Muscle of back (tissue), 13 donors: ENCODE measurements at places on chromosomes 5 and 9.

DNA sequence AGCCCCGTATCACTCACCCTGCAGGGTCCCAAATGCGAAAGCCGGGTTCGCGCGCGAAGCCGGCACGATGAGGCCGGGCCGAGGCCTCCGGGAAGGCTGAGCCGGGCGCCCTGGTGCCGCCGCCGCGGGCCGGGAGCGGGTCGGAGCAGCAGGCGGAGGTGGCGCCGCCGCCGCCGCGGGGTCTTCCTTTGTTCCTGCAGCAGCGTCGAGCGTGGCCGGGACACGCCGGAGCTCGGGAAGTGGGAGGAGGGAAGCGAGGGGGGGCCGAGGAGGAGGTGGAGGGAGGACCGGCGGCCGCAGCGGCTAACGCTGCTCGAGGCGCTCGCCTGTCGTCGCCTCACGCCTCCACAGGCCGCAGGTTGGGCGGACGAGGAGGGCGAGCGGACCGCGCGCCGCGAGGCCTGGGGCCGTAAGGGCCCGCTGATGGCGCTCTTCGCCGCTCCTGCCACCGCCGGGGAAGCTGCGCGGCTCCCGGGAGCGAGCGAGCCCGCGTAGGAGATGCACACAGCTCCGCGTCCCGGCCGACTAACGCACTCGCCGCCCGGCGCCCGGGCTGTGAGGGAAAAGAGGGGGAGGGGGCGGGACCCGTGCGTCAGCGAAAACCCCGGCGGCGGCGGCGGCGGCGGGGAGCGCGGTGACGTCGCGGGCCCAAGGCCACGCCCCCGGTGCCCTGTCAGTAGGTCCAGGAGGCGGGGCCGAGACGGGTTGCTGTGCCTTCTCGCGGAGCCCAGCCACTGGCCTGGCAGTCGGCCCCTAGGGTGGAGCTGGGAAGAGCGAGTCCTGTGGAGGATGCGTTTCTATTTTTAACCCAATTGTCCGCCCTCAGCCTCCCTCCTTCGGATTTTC lies at the start of gene ZFAND5:
ZFAND5 (minus strand) TSS at position 530 of the 846 bp plus-strand sequence. CDS start 4,430 bp downstream, outside the sequence.
- DNase-seq, result peak; percentile 99

DNA sequence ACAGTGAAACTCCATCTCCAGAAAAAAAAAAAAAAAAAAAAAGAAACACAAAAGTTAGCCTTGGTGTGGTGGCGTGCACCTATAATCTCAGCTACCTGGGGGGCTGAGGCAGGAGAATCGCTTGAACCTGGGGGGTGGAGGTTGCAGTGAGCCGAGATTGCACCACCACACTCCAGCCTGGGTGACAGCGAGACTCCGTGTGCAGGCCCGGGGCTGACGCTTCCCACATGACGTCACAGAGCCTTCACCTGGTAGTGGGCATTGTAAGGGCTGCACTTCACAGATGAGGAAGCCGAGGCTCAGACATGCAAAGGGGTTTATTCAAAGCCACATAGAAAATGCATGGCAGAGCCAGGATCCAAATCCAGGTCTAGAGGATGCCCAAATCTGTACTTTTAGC lies 114.2 kb downstream of the GAPVD1 start:
- DNase-seq, result no peak

GRCh38 chr9:112892981-112893380 lies 2.3 kb upstream of the SLC46A2 start:
- DNase-seq, result no peak

DNA sequence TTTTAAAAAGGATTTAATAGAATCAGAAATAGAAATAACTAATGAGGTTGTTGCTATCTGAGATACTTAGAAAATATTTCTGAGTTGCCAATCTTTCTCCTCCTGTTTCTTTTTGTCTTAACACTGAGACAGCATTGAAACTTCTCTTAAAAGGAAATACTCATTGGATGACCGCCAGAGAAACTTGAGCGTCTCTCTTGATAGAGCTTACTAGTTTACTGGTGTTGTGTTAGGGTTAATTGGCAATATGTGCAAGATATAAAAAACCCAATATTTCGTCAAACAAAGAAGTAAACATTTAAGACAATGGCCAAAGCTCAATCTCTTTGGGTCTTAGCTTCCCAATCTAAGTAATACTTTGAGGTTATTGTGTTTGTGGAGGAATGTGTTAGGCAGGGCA lies 176.4 kb upstream of the CHD1 start:
- peak; percentile 6 for DNase-seq

DNA sequence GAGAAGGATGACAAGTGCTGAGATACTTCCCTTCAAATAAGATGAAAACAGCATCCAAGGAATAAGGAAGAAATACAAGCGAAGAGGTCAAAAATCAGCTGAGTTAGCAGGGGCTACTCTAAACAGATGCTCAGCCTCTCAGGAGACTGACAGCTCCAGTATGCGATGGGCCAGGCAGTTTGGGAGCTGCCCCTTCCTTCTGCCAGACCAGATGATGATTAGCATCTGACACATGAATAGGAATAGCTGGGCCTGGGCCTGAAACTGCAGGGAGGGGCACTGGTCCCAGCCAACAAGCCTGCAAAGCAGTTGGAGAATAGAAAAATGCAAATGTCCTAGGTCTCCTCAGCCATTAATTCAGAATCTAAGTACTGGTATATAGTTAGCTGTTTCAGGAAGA lies 13.1 kb upstream of the MAP3K1 start:
- peak; percentile 43 for DNase-seq

GRCh38 chr9:128712451-128713410 lies 10.4 kb downstream of the PKN3 start:
- DNase-seq, result no peak

DNA sequence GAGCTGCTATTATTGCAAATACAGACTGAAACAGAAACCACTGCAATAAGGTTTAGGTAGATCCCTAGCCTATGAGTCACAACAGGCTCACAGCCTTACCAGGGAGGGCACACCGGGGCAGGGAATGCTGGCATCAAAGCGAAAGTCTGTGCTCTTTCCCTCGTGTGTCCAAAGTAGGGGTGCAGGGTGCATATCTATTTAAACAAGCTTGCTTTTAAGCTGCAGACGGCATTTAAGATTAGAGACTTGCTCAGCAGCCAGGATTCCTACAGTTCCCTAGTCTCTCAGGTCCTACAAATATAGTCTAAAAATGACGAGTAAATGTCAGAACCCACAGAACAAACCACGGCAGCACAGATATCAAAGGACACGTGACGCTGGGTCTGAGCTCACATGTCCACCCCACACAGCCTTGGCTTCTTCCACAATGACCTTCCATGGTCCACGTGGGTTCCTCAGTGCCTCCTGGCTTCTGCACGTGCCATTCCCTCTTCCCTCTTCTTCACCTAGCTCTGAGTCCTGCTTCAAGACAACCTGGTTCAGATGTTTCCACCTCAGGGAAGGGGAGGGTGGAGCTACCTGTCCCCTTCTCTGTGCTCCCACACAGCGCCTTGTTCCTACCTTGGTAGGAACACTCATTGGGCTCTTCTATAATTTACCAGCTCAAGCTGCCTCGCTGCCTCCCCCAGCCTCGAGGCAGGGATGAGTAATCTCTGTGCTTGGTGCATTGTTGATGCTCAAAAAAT lies 193.2 kb downstream of the MAPKAP1 start:
- DNase-seq, result no peak

- DNase-seq, result no peak
Observed at GRCh38 chr9:76690973-76691370, 73.3 kb upstream of the PCA3 start.

GRCh38 chr5:56145511-56145910 lies 87.6 kb downstream of the ANKRD55 start:
- DNase-seq, result no peak

DNA sequence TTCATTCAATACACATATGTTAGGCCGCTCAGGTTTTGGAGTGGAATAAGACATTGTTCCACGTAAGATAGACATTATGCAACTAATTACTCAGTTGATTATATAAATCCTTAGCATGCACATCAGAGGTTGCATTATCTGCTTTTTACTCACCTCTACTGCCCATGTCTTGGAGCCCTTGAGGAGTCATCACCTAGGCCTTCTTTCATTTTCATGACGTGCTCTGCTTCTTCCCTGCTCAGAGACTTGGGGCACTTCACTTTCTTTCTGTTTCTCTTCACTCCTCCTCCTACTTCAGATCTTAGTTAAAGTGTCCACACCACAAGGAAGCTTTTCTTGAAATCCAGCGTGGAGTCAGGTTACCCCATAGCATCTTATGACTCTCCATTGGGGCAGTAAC lies 241.1 kb downstream of the TLR4 start:
- DNase-seq, result no peak

GRCh38 chr5:147063943-147064342 lies 170.9 kb upstream of the STK32A start:
- no peak for DNase-seq

DNA sequence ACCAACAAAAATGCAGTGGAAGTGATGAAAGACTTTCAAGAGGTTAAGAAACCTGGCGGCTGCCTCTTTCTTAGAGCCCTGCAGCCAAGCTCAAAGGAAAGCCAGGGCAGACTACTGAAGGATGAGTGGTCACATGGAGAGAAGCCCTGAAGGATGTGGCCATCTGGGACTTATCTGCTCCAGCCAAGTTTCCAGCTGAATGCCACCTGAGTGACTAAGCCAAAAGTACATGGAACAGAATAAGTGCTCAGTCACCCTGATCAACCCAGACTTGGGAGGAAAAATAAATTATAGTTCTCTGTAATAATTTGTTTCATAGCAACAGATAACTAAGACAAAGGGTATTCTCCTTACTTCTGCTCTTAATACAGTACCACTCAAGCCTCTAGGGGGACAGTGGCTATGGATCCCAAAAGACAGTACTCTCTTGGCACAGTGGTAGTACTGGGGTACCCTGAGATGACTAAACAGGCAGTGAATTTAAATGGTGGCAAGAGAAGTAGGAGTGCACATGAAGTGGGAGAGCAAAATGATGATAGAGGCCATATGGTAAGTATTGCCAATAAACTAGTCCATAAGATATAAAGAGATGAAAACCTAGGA lies 182.3 kb downstream of the ELAVL2 start:
- no peak for DNase-seq

DNA sequence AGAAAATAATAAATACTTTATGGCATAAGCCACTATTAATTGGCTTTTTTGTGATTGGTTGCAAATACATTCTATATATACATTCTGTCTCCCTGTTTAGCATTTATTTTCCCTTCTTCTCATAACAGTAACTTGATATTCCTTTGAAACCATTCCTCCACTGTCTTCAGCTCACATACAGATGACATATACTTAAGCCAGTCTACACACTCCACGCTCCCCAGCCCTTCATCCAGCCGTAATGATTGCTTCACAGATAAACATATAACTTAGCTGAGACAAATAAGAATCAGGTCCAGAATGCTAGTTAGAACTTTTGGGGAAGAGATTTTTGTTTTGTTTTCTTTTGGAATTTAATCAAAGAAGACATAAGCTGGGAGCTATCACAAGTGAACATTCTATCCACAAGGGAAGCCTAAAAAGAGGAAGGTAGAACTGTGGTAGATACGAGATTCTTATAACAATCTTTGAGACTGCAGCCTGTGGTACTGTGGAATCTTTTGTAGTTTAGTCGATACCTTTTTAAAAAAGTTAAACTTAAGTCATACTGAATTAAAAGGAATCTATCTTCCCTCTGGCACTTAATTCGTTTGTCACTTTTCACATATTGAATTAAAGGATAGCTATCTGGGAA lies 365.1 kb upstream of the PRR16 start:
- DNase-seq, result no peak

- DNase-seq, result no peak
Observed at GRCh38 chr5:41526699-41527098, 16.3 kb upstream of the PLCXD3 start.

- no peak for DNase-seq
Observed at GRCh38 chr9:133915534-133916158, 76.5 kb downstream of the VAV2 start.

GRCh38 chr9:83937861-83938455 lies 16.7 kb upstream of the KIF27 start:
- DNase-seq, result peak; percentile 56

DNA sequence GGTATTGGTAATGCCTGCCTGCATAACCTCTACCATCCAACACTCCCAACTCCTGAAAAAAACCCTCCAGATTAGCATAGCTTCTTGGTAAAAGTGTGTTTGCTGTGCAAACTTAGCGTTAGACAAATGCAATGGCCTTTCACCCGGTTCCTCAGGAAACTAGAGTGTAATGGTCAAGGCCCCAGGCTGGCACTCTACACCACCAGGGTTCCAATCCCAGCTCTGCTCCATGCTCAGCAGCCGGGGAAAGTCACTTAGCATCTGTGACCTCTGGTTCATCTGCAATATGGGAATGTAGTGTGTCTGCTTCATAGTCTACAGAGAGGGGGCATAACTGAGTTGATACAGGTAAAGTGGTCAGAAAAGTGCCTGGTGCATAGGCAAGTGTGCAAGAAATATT lies 9.0 kb downstream of the FBP1 start:
- no peak for DNase-seq

GRCh38 chr5:110663525-110663924 lies 62.9 kb downstream of the TMEM232 start:
- DNase-seq, result no peak

GRCh38 chr9:121850366-121850765 lies 198.9 kb downstream of the DAB2IP start:
- DNase-seq, result no peak

GRCh38 chr5:159123700-159124099 lies 24.0 kb upstream of the EBF1 start:
- DNase-seq, result no peak

DNA sequence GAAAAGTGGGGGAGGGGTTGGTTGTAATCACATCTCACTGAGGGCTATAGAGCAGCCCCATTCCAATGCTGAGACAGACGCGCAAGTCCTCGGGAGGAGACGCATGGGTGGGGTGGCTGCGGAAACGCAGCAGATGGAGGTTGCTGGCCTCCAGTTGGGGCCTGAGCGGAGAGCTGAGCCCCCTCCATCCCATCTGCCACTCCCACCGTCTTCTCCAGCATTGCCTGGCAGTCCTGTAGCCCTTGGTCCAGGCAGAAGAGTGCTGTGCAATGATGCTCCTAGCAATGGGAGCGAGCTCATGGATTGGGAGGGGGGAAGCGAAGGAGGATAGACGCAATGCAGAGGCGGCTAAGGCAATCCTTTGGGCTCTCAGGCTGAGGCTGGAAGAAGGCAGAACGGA lies 79.4 kb upstream of the GLRA1 start:
- DNase-seq, result no peak

DNA sequence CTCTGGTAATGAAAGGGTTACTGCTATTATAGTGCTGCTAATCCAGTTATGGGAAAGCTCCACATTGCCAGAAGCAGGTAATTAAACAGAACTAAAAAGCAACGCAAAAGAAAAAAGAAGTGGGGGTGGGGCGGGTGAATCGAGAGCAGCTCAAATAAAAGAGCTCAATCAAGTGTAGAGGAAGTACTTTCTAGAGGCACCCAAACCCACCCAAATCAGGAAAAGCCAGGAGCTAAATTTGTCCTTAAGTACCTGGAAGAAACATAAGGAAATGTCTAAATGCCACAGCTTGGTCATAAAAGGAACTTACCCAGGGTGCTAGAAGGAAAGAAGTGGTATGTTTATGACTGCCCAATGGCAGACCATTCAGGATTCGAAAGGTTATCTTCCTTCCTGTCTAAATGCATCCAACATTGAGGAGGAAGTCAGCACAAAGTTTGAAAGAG lies 2.4 kb upstream of the RNF145 start:
- DNase-seq, result no peak

- DNase-seq, result no peak
Observed at GRCh38 chr5:32736842-32737241, 25.7 kb downstream of the NPR3 start.
